ENCODE measurements at places on chromosomes 4 and X.

DNA sequence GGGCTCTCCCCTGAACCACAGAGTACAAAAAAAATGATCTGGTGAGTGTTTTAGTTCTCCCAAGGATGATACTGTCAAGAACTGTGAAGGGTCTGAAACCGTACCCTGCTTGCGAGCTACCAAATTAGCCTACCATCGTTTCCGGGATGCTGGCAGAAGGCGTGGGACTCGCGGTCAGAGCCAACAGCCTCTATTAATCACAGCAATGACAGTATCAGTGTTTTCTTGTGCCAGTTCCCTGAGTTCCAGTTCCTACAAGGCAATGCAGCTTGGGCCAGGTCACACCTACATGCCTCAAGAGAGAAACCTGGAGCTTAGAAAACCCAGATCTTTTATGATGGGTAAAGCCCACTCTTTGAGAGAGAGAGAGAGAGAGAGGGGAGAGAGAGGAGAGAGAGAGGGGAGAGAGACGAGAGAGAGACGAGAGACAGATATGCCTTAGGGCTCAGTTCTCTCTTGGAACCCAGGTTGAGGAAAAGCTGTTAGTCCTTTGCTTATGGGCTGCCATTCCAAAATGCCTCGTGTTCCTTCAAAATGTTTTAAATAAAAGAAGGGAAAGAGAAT lies 327.8 kb downstream of the ARHGAP10 start:
- DNase-seq = no peak

DNA sequence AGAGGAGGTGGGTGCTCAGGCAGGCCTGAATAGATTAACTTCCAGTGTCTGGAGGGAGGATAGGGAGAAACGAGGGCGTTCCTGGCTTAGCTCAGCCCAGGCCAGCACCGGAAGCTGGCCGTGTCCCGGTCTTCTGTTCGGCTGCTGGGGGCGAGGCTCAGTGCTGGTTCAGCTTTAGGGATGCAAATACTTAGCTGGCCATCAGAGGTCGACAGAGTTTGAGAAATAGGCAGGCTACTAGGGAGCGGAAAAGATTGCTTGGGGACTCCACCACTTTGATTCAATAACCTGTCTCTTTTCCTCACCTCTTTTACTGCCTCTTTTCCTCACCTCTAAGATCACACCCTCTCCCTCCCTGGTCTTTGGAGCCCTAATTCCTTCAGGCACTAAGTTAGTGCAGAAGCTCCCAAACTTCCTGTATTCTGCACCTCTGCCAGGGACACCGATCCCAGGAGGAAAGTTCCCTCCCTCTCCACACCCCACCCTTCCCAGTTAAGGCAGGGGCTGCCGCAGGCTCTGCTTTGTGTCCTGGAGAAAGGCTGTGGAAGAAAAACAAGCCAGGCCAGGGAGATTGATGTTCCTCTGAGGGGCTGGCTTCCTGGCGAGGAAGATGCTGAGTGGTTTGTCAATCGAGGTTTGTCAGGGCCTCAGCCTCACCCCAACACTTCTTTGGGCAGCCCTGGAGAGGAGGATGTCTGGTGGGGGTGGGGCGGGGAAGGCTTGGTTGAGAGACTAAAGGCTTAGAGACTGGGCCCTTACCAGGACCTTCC lies 6.0 kb upstream of the EFNB1 start:
- no peak for DNase-seq

GRCh38 chr4:92968556-92968955 lies 664.8 kb downstream of the GRID2 start:
- no peak for DNase-seq

DNA sequence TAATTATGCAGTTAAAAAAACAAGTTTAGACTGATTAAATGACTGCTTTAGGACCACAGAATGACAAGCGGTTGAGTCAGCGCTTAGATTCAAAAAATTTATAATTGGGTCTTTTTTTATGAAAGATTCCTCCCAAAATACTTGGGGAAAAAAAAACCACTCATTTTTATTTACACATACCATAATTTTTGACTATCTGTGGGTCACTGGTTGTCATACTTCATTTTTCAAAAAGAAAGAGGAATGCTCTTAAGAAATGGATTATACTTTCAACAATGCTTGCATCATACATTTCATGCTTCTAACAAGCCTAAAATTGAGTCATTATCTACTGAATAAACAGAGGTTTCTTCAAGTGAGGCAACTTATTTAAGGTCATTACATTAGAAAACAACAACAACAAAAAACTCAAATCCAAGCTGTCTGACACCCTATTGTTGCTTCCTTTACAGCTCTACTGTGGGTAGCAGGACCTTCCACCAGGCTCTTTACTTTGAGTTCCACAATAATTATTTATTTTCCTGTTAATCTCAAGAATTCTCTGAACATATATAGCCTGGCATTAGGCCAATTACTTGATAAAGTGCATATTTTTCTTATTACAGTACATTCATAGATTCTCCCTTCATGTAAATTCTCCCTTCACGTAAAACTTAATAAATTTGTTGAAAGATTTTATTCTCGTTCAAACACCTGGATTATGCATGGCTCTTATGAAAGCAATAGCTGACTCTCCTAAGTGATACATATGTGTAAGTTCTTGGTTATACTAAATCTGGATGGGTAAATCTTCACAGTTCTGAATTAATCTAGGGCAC lies 445.5 kb downstream of the PCDH10 start:
- DNase-seq = no peak

DNA sequence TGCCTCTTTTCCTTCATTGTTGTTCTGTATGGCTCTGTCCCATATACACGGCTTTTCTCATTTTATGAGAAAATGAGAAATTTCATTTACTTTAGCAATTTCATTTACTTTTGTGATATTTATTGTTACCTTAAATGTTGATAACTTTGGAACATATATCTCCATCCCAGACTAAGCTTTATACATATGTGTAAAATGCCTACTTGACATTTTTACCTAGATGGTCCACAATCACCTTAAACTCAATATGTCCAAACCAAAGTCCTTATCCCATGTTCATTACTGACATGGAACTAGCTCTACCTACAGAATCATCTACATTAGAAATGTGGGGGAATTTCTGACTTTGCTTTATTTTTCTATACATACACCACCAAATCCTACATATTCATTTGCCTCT lies 590.5 kb upstream of the CT83 start:
- no peak for DNase-seq

- no peak for DNase-seq
Observed at GRCh38 chr4:67779631-67780030, 25.4 kb upstream of the GNRHR start.

DNA sequence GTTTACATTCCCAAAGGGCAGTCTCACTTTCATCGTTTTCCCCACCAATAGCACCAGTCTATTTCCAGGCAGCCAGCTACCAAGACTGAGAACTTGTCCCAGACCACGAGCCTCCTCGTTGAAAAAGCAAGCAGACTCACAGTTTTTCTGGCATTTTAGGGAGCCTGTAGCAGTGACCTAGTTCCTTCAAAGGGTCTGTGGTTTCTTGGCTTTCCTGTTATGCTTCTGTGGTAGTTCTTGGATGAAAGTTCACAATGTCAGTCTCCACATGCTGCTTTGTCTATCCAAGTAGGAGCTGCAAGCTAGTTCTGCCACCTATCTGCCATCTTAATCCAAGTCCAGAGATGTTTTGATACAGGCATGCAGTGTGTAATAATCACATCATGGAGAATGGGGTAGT lies 151.6 kb upstream of the ZC4H2 start:
- no peak for DNase-seq

DNA sequence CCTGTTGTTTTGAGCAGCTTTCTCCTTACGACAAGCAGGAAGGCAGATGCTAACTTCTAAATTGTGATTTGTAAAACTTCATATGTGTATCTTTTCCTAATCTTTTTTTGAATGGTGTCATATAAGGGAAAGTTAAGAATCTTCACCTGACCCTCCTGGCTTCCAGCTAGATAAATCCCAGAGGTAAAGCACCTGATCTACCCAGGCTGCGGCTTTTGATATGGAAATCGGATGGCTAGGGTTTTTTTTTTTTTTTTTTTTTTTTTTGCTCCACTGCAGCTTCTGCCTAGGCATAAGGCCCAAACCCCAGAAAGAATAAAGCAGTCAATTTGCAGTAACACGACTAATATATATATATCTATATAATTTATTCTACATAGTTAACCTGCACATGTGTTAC lies 10.0 kb downstream of the MAB21L2 start:
- DNase-seq = no peak

DNA sequence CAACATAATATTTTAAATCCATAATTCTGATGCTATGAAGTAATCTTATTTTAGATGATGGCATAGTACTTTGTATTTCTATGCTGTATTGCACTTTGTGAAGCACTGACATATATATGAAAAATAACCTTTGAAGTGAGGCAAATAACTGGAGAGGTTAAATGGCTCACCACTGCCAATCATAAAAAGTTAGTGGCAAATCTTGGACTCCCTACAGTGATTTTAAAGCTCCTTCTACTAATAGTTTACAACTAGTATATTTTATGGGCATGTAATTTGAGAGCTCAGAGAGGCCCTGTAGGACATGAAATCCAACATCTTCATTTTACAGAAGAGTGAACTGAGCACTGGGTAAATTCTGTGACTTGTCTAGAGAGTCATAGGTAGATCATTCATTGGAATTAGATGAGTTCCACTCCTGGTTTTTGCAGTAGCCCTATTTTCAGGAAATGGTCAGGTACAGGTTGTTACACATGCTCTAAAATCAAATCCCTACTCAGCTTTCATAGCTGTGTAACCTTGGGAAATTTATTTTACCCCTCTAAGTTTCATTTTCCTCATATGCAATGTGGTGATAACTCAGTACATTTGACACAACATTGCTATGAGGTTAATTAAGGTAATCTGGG lies 804 bp upstream of the GC start:
- no peak for DNase-seq

DNA sequence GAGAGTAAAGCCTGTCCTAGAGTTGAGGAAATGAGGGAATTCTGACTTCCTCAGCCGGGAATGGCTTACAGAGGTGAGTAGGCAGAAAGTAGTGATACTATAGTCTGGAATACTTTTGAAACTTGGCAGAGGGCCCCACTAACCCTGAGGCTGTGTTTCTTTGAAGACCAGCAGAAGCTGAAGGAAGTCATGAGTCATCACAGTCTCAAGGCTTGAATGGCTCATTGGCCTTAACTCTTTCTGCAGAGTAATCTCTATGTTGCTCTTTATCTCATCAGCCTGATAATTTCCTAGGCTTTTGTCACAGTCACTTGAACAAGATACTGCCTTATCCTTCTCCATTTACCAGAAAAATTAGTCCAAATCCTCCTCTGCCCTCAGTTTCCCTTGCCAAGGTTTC lies 80.8 kb downstream of the ANKRD50 start:
- DNase-seq = no peak

GRCh38 chr4:8639021-8639420 lies 46.5 kb downstream of the CPZ start:
- DNase-seq = no peak

DNA sequence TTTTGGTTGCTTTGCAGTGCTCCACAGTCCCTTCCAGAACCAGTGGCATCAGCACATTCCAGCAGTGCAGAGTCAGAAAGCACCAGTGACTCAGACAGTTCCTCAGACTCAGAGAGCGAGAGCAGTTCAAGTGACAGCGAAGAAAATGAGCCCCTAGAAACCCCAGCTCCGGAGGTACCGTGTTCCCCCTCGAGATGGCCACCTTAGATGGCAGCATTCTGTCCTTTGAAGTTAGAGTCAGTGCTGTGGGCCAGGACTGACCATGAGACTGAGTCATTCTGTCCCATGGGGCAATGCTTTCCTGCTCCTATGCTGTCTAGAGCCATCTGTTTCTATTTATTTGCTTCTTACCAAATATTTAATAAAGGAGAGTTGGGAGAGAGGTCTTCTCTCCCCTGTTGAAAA lies 112.3 kb downstream of the KLHL8 start:
- DNase-seq = no peak

- DNase-seq = no peak
Observed at GRCh38 chrX:70552130-70552704, 107.6 kb downstream of the DLG3 start.

DNA sequence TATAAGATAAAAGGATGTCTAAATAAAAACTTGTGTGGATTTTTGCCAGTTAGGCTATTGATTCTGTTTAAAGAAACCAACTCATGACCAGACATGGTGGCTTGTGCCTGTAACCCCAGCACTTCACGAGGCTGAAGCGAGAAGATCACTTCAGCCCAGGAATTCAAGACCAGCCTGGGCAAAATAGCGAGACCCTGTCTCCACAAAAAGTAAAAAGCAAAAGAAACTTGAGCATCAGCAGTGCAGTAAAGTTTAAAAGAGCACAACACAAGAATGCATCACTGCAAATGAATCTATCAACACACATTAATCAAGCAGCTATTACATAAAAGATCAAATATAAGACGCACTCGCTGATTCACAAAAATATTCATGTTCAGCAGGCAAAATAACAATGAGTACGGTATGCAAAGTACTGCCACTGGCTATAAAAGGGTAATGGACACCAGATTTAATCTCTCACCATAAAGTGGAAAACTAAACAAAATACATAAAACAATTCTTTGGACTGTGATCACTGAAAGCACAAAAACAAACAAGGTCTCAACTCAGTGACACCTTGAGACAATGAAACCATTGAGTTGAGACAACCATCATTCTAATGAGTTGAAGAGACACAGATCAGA lies 41.3 kb downstream of the LRBA start:
- no peak for DNase-seq

DNA sequence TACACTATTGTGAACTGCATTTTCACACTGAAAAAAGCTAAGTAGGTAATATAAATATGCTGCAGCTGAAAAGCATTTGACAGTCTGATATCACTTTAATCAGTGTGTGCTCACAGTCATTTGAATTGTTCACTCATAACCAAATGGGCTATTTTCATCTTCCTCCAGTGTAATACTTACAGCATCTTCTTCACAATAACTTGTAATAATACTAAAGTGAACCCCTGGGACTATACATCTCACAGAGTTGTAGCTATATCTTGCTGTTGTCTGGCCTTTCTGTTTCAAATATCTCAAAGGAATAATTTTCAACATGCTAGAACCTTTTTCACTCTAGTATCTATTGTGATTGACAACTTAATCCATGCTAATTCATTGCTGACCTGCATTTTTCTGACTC lies 66.8 kb upstream of the GALNTL6 start:
- no peak for DNase-seq

DNA sequence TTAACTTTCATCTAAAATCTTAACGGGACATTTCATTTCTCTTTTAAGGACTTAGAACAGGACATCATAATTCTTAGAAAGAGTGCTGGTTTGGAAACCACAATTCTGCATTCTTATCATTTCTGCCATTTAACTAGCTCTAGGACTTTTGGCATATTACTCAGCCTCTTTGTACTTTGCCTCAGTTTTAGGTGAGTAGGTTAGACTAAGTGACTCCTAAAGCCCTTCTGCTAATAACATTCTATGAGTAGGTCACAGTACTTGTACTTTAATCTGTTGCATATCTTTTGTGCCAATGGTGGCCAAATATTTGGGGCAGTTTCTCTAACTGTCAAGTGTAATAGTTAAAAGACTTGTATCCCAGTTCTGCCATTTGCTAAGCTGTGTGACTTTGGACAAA lies 115.4 kb upstream of the NUDT6 start:
- no peak for DNase-seq

GRCh38 chrX:116236666-116237065 lies 66.1 kb downstream of the AGTR2 start:
- DNase-seq = no peak

Measured in stimulated activated CD4-positive, alpha-beta T cell treated with anti-CD3 and anti-CD28 coated beads, TNF-alpha, amount 100 ng/mL, for 4 hours (primary cell).